Stimulated activated CD8-positive, alpha-beta memory T cell treated with anti-CD3 and anti-CD28 coated beads, Interleukin-2, amount 100 ng/mL, for 1 hour (primary cell): ENCODE measurements at places on chromosomes 2 and 18.

DNA sequence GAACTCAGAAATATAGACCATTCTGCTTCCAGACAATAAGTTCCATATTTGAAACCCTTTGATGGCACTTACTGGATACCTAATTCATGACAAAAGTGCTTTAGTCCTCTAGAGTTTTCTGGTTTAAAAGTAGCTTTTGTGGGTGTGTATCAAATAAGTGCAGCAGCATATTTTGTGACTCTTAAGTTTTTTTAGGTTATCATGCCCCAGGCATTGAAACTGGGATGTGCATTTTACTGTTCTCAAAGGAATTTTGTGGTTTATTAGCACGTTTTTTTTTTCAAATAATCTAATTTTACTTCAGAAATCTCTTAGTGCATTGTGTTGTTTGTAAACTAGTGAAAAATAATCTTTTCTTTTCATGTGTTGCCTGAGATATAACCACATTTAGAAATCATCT, 1.5 kb downstream of the XRCC5 start:
- no peak for DNase-seq

DNA sequence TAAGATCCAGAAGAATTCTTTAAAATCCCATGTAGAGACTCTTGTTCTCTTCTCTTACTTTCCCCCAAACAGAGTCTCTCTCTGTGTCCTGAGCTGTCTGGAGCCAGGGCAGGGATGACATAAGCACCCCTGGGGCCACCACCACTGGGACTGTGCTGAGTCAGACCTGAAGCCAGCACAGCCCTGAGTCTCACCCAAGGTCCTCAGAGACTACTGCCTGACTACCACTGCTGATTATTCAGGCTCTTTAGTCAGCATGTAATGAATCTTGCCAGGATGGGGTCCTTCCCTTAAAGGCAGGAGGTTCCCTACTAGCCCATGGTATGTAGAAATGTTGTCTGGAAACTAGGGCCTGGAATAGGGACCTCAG, 34.9 kb upstream of the DYNC1I2 start:
- no peak for DNase-seq

- no peak for DNase-seq
Observed at GRCh38 chr2:60520917-60521539, 32.4 kb downstream of the BCL11A start.

GRCh38 chr2:173831312-173832229, 133.6 kb downstream of the SP3 start:
- DNase-seq, result no peak

GRCh38 chr18:43650426-43650825, 373.1 kb upstream of the SYT4 start:
- no peak for DNase-seq

DNA sequence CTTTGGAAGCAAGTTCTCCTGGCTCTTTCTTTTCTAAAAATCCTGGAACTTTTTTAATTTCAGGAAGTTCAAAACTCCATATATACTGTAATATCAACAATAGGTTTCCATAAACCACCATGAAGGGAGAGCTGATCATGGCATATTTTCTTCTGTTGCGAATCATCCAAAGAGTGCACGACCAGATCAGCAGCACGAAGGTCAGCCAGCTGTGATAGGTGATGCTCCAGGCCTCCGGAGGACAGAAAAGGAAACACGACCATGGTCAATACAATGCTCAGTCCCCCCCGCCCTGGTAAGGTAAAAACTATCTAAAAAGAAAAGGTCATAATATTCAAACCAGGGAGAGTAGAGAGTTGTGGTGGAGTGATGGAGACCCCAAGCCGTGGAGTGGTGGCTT, 268.9 kb downstream of the NAPG start:
- no peak for DNase-seq

- DNase-seq, result no peak
Observed at GRCh38 chr18:34821669-34822210, 111.6 kb downstream of the DTNA start.

- no peak for DNase-seq
Observed at GRCh38 chr2:178806543-178806942, 680 bp downstream of the TTN start.

DNA sequence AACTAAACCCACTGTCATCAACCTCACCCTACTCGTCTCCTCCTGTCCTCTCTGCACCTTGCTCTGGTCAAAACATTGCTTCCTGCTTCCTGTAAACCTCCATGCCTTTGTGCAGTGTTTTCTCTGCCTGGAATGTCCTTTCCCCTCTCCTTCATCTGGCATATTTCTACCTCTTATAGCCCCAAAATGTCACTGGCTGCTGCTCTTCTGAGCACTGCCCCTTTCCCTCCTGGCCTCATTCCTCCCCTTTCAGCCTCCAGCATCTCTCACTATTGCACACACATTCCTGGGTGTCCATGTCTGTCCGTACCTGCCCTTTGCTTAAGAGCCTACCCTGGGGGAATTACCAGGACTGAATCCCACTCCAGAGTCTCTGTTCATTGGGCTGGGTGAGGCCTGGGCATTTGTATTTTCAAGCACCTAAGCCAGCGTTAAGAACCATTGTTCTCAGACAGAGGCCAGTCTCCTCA, 84.9 kb downstream of the MOGAT1 start:
- DNase-seq, result no peak

GRCh38 chr18:55918444-55918843, 330.5 kb upstream of the TCF4 start:
- DNase-seq, result no peak

DNA sequence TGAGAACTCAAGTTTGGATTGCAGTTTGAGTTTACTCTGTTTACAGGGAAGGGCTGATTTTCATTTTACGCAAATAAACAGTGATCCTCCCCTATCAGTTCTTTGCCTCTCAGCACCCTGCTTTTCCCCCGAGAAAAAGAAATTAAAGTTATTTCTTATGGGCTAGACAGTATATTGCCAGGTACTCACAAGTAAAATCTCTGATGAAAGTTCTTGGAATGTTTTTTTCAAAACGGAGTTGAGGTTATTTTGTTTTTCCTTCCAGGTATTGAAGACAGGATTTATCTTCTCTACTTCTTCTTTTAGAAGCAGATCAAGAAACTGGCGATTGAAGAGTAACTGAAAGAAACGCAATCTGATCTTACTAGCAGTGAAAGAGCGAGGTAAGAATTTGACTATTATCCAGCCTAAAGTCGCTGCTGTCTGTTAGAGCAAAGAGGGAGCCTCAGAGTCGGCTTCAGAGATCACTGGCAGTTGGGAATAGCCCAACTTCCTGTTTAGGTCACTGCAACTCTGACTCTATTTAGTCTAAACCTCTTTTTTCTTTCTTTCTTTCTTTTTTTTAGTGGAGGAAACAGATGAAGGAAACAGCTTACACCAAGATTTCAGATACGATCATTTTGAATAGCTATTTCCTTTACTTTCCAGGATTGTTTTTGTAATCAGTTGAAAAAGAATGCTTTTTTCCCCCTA, at the start of gene TFPI:
TFPI (minus strand) TSS at position 425 of the 693 bp plus-strand sequence. CDS start 50,667 bp downstream, outside the sequence.
- DNase-seq, result no peak

- DNase-seq, result no peak
Observed at GRCh38 chr2:10659898-10660568, 29.7 kb downstream of the NOL10 start.

DNA sequence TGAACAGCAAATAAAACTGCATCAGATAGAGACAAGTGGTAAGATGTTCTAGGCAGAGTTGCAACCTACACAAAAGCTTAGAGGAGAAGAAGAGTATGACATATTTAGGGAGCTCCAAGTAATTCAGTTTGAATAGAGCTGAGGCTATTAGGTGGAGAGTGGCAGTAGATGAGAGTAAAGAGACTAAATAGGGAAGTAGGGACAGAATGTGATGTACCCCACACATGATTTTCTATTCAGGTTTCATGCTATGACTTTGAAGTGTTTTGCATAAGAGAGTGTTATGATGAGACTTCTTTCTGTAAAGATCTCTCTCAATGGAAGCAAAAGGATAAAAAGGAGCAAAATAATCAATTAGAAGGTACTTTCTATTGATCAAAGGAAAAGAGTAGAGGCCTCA, 206.8 kb upstream of the ERBB4 start:
- no peak for DNase-seq

GRCh38 chr2:26648516-26648915, 7.3 kb upstream of the CIB4 start:
- DNase-seq, result no peak

- DNase-seq, result no peak
Observed at GRCh38 chr2:10864251-10864650, 47.5 kb upstream of the KCNF1 start.

DNA sequence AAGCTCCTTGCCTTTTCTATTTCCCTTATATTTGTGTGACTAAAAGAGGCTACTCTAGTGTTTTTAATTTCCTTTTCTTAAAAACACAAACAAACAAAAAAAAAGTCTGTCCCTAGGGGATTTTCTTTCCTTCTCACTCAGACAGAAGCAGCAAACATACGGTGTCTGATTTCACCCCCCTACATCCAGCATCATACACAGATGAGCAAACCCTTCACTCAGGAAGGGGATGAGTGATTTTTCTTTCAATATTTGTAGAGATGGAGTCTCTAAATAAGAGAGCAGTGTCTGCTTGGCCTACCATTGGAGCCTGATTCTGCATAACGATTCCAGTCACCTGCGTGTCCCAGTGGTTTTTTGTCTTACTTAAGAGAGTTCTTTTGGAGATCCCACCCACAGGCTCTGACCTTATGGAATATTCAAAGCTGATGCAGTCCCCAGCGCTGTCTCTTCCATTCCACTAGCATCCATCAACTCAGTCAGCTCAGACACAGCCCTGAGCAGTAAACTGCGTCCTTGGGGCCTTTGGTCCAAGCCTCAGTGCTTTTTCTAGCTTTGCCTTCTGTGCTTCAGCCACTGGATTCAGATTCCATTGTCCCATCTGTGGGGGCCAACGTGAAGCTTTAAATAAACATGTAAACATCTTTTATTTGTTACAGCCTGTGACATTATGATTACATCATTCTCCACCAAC, 52.6 kb upstream of the TPO start:
- DNase-seq, result no peak

DNA sequence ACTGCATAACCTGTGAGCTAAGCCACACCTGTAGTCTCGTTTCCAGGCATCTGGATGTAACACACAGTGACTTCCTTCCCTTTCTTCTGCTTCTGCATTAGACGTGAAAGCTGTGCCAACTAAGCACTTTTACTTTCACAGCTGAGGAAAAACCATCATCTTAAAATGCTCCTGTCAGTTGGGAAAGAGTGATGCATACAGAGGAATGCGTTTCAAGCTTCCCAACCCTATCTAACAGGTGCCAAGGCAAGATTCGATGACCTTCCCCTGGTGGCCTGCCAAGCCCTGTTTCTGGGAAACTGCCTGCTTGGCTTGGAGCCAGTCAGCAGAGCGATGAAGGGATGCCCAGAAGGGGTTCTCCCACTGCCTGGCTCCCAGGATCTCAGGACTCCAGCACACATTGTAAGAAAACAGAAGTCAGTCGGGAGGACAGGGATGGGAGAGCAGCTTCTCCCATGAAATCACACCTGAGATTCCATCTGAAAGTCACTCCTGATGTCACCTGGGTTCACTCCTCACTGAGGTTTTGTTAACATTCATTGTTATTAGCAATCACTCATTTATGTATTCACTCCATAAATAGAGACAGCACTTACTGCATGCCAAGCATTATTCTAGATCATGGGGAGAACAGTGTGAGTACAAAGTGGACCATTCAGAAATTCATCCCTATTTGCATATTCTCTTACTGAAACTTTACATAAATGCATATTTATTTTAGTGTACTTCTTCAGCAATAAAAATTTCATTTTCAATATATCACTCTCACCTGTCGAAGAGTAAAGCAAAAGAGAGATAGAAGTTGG, 64.1 kb downstream of the DTNA start:
- DNase-seq, result no peak

- no peak for DNase-seq
Observed at GRCh38 chr2:100588071-100588786, 25.4 kb downstream of the PDCL3 start.

DNA sequence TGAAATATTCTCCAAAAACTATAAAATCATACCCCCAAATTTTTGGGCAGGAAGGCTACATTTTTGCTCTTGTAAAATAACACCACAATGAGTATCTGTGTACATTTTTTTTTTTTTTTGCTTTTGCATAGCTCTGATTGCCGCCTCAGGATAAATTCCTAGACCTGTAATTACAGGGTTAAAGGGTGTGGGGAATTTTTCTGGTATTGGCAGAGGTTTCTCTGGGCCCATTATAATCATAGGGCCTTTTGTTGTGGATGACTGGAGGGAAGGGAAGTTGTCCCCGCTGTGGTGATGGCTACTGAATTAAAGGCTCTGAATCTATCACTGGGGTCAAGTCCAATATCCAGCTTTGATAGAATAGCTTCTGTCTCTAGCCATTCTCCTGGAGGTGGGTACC, 26.6 kb downstream of the CCDC195 start:
- no peak for DNase-seq

GRCh38 chr2:203759690-203760365, 53.4 kb downstream of the CD28 start:
- DNase-seq, result no peak

DNA sequence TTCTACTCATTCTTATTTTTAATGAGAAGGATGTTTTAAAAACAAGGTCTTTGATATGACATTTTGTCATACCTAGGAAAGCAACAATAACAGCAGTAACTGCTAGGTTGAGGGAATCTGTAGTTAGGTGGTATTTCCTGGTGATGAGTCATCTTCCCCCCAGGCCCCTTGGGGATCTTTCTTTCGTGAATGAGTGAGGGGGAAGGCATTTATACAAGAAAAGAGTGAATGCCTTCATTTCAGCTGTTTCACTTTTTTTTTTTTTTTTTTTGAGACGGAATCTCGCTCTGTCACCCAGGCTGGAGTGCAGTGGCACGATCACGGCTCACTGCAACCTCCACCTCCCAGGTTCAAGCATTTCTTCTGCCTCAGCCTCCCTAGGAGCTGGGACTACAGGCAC, 108.6 kb downstream of the MAP4K4 start:
- no peak for DNase-seq

GRCh38 chr18:63319383-63320122, at the start of gene BCL2:
Gene BCL2 (minus strand): TSS chr18:63319769.
- peak; percentile 34 for DNase-seq

- DNase-seq, result no peak
Observed at GRCh38 chr2:63843791-63844190, 2.1 kb downstream of the UGP2 start.

DNA sequence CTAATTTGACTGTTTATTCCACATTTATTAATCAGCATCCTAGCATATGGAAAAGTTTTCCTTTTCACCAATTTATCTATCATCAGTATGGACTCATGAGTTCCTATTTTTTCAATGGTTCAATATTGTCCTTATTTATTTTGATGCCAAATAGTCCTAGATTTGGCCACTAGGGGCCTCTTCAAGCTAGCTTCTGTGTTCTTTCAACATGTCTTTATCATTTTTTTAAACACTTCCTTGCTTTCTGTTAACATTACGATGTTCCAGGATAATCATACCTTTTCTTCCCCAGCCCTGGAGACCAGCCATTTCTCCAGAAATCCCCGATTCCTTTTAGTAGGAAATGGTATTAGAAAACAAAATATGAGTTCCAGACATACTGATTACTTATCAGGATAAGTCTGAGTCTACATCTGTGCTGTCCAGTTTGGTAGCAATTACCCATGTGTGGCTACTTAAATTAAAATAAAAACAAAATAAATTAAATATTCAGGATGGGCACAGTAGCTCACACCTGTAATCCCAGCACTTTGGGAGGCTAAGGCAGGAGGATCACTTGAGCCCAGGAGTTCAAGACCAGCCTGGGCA, 70.6 kb downstream of the RPE start:
- no peak for DNase-seq

- DNase-seq, result no peak
Observed at GRCh38 chr2:151981886-151982285, 117.0 kb downstream of the CACNB4 start.

- DNase-seq, result no peak
Observed at GRCh38 chr2:188196343-188197008, 95.2 kb upstream of the GULP1 start.

- DNase-seq, result no peak
Observed at GRCh38 chr2:241223211-241224017, 34.9 kb downstream of the ANO7 start.

- DNase-seq, result no peak
Observed at GRCh38 chr2:188610827-188611226, 319.2 kb downstream of the GULP1 start.
